Stimulated activated CD4-positive, alpha-beta T cell treated with anti-CD3 and anti-CD28 coated beads, Interleukin-15, amount 100 ng/mL, for 24 hours (primary cell): ENCODE measurements at places on chromosomes 5 and 9.

DNA sequence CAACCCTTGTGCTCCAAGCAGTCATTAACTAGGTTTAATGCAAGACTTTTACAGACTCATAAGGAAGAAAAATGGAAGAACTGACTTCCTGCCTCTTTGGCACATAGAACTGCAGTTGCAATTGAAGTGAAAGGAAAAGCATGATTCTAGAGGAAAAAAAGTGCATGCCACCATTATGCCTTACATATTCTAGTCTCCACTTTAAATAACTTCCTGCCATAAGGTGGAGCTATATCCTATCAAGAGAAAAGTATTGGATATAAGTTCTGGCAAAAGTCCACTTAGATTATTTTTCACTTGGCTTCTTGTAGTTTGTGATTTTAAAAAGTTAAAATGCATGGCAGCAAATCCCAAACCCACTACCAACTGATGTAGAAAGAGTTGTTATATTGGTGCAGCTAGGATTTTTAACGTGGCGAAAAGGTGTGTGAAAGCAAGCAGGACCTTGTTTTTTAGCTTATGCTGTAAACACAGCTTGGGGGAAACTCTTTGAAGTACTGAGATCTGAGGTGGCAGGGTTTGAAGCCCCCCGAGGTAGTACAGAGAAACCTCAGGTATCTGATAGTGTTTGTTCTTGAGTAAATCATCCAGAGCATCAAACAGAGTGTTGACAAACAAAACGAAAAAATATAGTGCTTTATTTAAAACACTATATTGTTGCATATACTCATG, 117.9 kb downstream of the ANXA1 start:
- DNase-seq = no peak

- no peak for DNase-seq
Observed at GRCh38 chr9:29826421-29826820, 2253.1 kb upstream of the C9orf72 start.

- no peak for DNase-seq
Observed at GRCh38 chr9:105662184-105663104, at the start of gene TAL2. TAL2 (plus strand) TSS chr9:105662457; CDS start chr9:105662497, 40 bp downstream.

- DNase-seq = no peak
Observed at GRCh38 chr5:2865856-2866255, 114.4 kb upstream of the IRX2 start.

GRCh38 chr5:1540166-1540565, 16.4 kb upstream of the LPCAT1 start:
- DNase-seq = no peak

- DNase-seq = no peak
Observed at GRCh38 chr5:41157272-41157894, 55.9 kb downstream of the C6 start.
